ENCODE measurements at places on chromosomes 2 and 18.

DNA sequence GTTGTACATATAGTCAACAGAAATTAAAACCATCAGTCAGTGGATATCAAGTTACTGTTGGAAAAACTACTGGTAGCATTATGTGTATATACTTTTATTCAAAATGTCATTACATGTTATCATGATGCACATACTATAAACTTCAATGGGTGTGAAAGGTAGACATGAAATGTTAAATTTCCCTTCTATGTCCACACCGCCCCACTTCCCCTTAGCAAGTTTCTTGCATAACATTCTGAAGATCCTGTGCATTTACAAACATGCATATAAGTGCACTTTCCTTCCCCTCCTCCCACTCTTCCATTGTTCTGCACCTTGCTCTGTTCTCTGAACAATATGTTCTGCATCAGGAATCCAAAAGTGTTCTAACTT is 16.6 kb upstream of the HK2 start:
- no peak for DNase-seq

DNA sequence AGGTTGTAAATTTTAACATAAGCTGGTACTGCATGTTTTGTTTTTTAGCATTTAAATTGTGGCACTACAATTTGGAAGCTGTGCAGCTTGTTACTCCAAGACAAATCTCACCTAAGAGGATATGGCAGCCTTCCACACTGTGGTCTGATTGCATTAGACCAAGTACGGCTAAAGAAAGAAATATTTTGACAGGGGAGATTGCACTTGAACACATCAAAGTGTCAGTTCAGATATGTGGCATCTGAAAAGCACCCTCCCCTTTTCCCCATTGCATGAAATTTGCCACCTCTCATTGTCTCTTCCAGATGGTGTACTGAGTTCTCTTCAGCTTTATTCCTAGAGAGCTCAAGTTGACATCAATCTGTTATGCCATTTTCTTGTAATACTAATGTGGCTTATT is 295.9 kb downstream of the ERBB4 start:
- DNase-seq = no peak

- DNase-seq = no peak
Measured at GRCh38 chr18:12991821-12992179, 638 bp downstream of the CEP192 start.

GRCh38 chr2:143429932-143430679 is 300.9 kb downstream of the ARHGAP15 start:
- no peak for DNase-seq

Measured in NCI-H1092 treated with DMSO at 0.1 percent for 48 hours (cell line).